Dermis blood vessel endothelial cell (primary cell): ENCODE measurements at places on chromosomes 1 and 21. TPM values are rescaled to one million over a fixed set of nuclear protein-coding genes. Genes with fewer than 3 reads are reported as not detected.

Gene LCE6A
- not detected in 2 replicates for total RNA-seq

Gene UBQLN4
- 16.3 and 23.4 TPM in 2 replicates for total RNA-seq

Gene PGBD2
- total RNA-seq: 8.9 and 17.0 TPM in 2 replicates

Gene CORT
- 0.34 and 0.37 TPM in 2 replicates for total RNA-seq

Gene MACF1
- total RNA-seq: 653 and 751 TPM in 2 replicates

Gene ZNF678
- 11.7 and 21.4 TPM in 2 replicates for total RNA-seq

Gene DCDC2B
- not detected in 2 replicates for total RNA-seq

Gene FCGR1A
- not detected in 2 replicates for total RNA-seq

Gene SUSD4
- 0.05 and 0.17 TPM in 2 replicates for total RNA-seq

Gene ETV3L
- total RNA-seq: not detected in 2 replicates

Gene MYOM3
- under 0.01 TPM in 1 of 2 replicates, not detected in the other for total RNA-seq

Gene GORAB
- 12.4 and 12.8 TPM in 2 replicates for total RNA-seq

Gene CCDC27
- total RNA-seq: not detected in 2 replicates

Gene RBP7
- 0.28 and 0.34 TPM in 2 replicates for total RNA-seq

Gene NEGR1
- under 0.01 and 1.3 TPM in 2 replicates for total RNA-seq

Gene PIK3C2B
- 29.3 and 37.3 TPM in 2 replicates for total RNA-seq

Gene WNT3A
- total RNA-seq: not detected in 2 replicates

Gene LCE1D
- not detected in 2 replicates for total RNA-seq

Gene DISC1
- 9.9 and 19.9 TPM in 2 replicates for total RNA-seq

Gene LCE1B
- total RNA-seq: not detected in 2 replicates

Gene SERINC2
- total RNA-seq: 4.8 and 12.9 TPM in 2 replicates

Gene MSH4
- 0.14 and 0.34 TPM in 2 replicates for total RNA-seq

Gene PPIAL4G
- total RNA-seq: not detected in 2 replicates

Gene ZFP69B
- 1.2 and 2.0 TPM in 2 replicates for total RNA-seq

Gene MROH9
- total RNA-seq: not detected in 2 replicates

Gene FOXJ3
- total RNA-seq: 23.8 and 33.2 TPM in 2 replicates

Gene KRTAP19-2
- not detected in 2 replicates for total RNA-seq

Gene KLF17
- total RNA-seq: not detected in 2 replicates

Gene BMP8A
- total RNA-seq: 0.14 and 0.17 TPM in 2 replicates

Gene PKLR
- 0.05 TPM in 1 of 2 replicates, not detected in the other for total RNA-seq

Gene TRAF3IP3
- not detected in 2 replicates for total RNA-seq

Gene FCGR3B
- not detected in 2 replicates for total RNA-seq

Gene TEKT2
- total RNA-seq: 0.14 and 0.68 TPM in 2 replicates

Gene RNU5D-1
- not detected in 2 replicates for total RNA-seq

Gene ATP6V1G3
- 0.47 and 1.2 TPM in 2 replicates for total RNA-seq

Gene FCRL2
- total RNA-seq: not detected in 2 replicates

Gene CFAP141
- not detected in 2 replicates for total RNA-seq

Gene CNTN2
- not detected in 2 replicates for total RNA-seq

Gene MR1
- total RNA-seq: 2.9 and 4.0 TPM in 2 replicates

Gene IFI44
- total RNA-seq: 9.5 and 17.3 TPM in 2 replicates

Gene ACTA1
- total RNA-seq: 0.17 TPM in 1 of 2 replicates, not detected in the other

Gene ALX3
- total RNA-seq: not detected in 2 replicates
